ENCODE measurements at places on chromosomes 4 and X. TPM values are rescaled to one million over a fixed set of nuclear protein-coding genes. Genes with fewer than 3 reads are reported as not detected.
A peak's percentile ranks its signal among the peaks of the same experiment; 100 is the strongest.

- no peaks in the 10 kb centered on the region for H3K27me3 ChIP-seq
- H3K4me1 ChIP-seq = peaks cover 9% of the 10 kb centered on the region
- DNase-seq = no peak
- H3K27ac ChIP-seq = no peak overlapping the region
- H3K4me3 ChIP-seq = no peak overlapping the region
- H3K36me3 ChIP-seq = no peaks in the 10 kb centered on the region
Observed at GRCh38 chrX:40582811-40583210, 2.0 kb downstream of the ATP6AP2 start.

GRCh38 chrX:1462596-1463251, 10.0 kb upstream of the ASMTL start:
- no peaks in the 10 kb centered on the region for H3K4me1 ChIP-seq
- H3K4me3 ChIP-seq = no peak overlapping the region
- DNase-seq = peak; percentile 87
- no peaks in the 10 kb centered on the region for H3K36me3 ChIP-seq
- H3K27ac ChIP-seq = no peak overlapping the region
- H3K27me3 ChIP-seq = no peaks in the 10 kb centered on the region

GRCh38 chr4:99379571-99379970, 27.0 kb upstream of the ADH1C start:
- H3K4me1 ChIP-seq = peaks cover 10% of the 10 kb centered on the region
- H3K27ac ChIP-seq = no peak overlapping the region
- DNase-seq = no peak
- H3K36me3 ChIP-seq = no peaks in the 10 kb centered on the region
- no peaks in the 10 kb centered on the region for H3K27me3 ChIP-seq

The CXCL6 gene
- 13.8 TPM for total RNA-seq

- no peaks in the 10 kb centered on the region for H3K4me1 ChIP-seq
- H3K36me3 ChIP-seq = no peaks in the 10 kb centered on the region
- H3K27ac ChIP-seq = no peak overlapping the region
- no peak for DNase-seq
Observed at GRCh38 chr4:95198961-95199360, 349.8 kb downstream of the UNC5C start.

DNA sequence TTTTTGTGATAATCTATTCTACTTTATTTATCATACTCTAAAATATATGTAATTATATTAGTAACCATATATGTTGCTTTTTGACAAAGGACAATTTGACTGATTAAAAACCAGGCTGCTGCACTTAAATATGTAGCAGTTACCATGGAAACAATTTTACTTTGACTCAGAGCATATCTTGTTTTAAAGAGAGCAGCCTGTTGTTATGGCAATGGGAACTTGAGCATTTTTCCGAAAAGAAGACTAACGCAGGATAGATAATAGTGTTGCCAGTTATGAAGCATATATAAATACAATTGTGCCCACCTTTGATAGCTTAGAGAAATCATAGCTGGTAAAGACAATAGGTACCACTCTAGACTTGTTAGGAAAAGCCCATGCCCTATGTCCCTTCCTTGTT, 283.0 kb downstream of the GASK1B start:
- no peaks in the 10 kb centered on the region for H3K36me3 ChIP-seq
- H3K27ac ChIP-seq = no peak overlapping the region
- H3K4me3 ChIP-seq = no peak overlapping the region
- no peaks in the 10 kb centered on the region for H3K4me1 ChIP-seq

The NSUN7 gene
- 5.6 TPM for total RNA-seq

- H3K4me3 ChIP-seq = no peak overlapping the region
- DNase-seq = no peak
- no peak overlapping the region for H3K27ac ChIP-seq
- H3K36me3 ChIP-seq = no peaks in the 10 kb centered on the region
Observed at GRCh38 chr4:6005175-6005574, 13.1 kb downstream of the C4orf50 start.

DNA sequence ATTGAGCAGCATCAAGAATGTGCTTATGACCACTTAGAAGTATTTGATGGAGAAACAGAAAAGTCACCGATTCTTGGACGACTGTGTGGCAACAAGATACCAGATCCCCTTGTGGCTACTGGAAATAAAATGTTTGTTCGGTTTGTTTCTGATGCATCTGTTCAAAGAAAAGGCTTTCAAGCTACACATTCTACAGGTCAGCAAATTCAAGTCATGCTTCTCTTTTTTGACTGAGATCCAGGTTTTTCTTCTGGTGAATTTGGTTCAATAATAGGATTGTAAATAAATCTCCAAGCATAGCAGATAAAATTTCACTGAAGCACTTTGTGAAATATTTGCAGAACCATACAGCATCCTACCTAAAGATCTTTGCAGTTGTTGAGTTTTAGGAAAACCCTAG, 218.1 kb downstream of the TLL1 start:
- H3K4me3 ChIP-seq = no peak overlapping the region
- no peak overlapping the region for H3K27ac ChIP-seq
- H3K4me1 ChIP-seq = no peaks in the 10 kb centered on the region
- H3K27me3 ChIP-seq = no peaks in the 10 kb centered on the region
- DNase-seq = no peak
- H3K36me3 ChIP-seq = no peaks in the 10 kb centered on the region

- no peaks in the 10 kb centered on the region for H3K4me1 ChIP-seq
- DNase-seq = no peak
- H3K4me3 ChIP-seq = no peak overlapping the region
- H3K27me3 ChIP-seq = no peaks in the 10 kb centered on the region
Observed at GRCh38 chr4:70544279-70544868, 26.0 kb downstream of the AMTN start.

DNA sequence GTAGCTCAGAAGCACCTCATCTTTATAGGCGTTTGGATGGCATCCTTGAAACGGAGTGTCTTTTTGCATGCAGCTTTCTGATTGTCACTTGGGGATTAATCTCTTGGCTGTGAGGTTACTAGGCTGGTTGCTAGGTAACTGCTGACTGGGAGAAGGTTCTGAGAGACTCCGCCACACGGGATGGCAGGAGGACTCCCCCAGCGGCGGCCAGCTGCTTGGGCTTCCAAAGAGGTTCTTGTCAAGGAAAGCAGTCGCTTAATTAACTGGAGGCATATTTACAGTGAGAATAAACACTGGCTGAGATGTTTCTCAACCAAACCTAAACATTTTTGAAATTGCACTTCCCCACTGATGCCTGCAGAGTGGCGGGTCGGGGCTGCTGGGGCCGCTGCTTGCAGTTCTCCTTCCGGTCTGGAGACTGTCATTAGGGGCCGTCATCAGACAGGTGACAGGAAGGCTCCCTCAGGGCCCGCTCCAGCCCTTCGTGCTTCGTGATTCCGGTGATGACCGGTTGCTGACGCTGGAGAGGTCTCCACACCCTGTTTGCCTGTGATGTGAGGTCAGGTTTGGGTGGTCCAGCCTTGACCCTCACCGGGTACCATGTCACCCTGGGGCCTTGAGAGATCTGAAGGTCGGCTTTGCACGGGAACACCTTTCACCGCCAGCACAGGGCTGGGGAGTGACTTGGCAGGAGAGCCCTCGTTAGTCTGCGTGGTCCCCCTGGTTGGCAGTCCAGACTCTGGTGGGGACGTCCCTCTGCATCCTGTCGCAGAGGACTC, 9.1 kb downstream of the NSG1 start:
- H3K27ac ChIP-seq = no peak overlapping the region
- no peaks in the 10 kb centered on the region for H3K27me3 ChIP-seq
- H3K4me1 ChIP-seq = no peaks in the 10 kb centered on the region
- no peaks in the 10 kb centered on the region for H3K36me3 ChIP-seq
- no peak overlapping the region for H3K4me3 ChIP-seq
- no peak for DNase-seq

- no peak overlapping the region for H3K27ac ChIP-seq
- H3K27me3 ChIP-seq = no peaks in the 10 kb centered on the region
- DNase-seq = no peak
- H3K4me1 ChIP-seq = peaks cover 42% of the 10 kb centered on the region
- no peak overlapping the region for H3K4me3 ChIP-seq
Observed at GRCh38 chr4:165331359-165331758, 3.9 kb downstream of the MSMO1 start.

DNA sequence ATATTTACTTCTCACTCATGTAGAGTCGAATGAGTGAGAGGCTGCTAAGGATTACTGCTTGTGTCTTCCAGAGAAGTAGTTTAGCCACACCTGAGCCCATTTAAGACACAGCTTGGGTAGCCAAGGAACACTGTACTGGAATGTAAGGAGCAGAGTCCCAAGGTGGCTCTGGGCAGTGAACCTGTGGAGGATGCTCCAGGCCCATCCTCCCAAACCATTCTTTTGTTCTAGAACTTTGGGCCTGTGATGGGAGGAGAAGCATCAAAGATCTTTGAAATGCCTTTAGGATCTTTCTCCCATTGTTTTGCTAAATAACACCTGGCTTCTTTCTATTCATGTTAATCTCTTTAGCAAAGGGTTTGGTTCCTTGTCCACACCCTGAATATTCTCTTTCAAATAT, 162.2 kb downstream of the KLHL4 start:
- H3K4me1 ChIP-seq = no peaks in the 10 kb centered on the region
- H3K27ac ChIP-seq = no peak overlapping the region
- no peak for DNase-seq
- no peaks in the 10 kb centered on the region for H3K27me3 ChIP-seq
- no peaks in the 10 kb centered on the region for H3K36me3 ChIP-seq

DNA sequence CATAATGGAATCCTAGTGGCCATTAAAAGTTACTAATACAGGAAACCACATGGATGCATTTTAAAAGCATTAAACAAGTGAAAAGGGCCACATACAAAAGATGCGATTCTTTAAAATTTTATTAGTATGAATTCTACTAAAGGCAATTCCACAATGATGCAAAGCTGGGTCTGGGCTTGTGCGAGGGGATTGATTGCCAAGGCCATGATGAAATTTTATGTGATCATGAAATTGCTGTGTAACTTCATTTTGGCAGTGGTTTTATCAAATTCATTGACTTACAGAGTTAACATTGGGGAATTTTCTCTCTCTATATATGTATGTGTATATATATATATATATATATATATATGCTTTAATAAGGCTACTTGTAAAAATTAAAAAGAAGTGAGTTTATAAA, 1142.5 kb upstream of the IGFBP7 start:
- H3K36me3 ChIP-seq = no peaks in the 10 kb centered on the region
- H3K27ac ChIP-seq = no peak overlapping the region
- H3K27me3 ChIP-seq = no peaks in the 10 kb centered on the region
- H3K4me1 ChIP-seq = no peaks in the 10 kb centered on the region
- H3K4me3 ChIP-seq = no peak overlapping the region

DNA sequence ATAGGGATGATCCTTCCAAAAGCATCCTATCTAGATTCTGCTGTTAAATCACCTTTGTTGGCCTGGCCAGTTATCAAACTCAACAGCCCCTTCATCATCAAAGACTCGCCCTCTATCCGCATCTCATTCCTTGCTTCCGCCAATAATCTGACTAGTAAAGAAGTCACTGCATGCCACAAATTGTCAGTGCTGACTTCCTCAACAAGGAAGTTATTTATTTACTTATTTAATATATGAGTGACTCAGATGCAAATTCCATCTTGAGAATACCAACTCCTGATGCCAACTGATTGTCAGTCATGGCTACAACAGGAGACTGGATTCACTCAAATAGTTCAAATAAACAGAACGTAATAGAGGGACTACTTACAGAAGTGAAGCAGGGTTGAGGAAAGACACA, 283.8 kb downstream of the TRIML1 start:
- no peaks in the 10 kb centered on the region for H3K36me3 ChIP-seq
- DNase-seq = no peak
- H3K27ac ChIP-seq = no peak overlapping the region
- H3K27me3 ChIP-seq = no peaks in the 10 kb centered on the region
- H3K4me3 ChIP-seq = no peak overlapping the region
- no peaks in the 10 kb centered on the region for H3K4me1 ChIP-seq

The DUSP21 gene
- total RNA-seq = not detected

DNA sequence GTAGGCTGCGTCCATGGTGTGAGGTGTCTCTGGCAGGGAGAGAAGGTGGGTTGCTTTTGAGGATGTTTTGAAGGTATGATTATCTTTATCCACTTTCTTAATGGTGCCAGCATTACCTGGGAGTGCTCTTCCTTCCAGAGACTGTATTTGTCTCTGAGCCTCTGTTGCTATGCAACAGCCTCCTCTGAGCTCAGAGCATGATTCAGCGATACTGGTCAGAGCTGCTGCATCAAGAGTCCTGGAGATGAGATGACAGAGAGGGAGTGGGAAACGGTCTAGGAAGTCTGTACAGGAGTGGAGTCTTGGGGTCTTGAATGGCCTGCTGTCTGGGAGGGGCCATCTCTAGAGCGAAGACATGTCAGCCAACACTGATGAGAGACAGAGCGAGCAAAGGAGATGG, 104.4 kb upstream of the RAB40AL start:
- H3K27ac ChIP-seq = no peak overlapping the region
- no peaks in the 10 kb centered on the region for H3K36me3 ChIP-seq
- H3K4me1 ChIP-seq = no peaks in the 10 kb centered on the region
- no peaks in the 10 kb centered on the region for H3K27me3 ChIP-seq

GRCh38 chr4:1154523-1155182, 17.7 kb downstream of the SPON2 start:
- H3K36me3 ChIP-seq = no peaks in the 10 kb centered on the region
- H3K27ac ChIP-seq = peak overlapping the region; percentile 44
- DNase-seq = no peak
- H3K4me3 ChIP-seq = no peak overlapping the region
- no peaks in the 10 kb centered on the region for H3K27me3 ChIP-seq

The KIT gene
- total RNA-seq = 16.7 TPM

The GAGE12E gene
- not detected for total RNA-seq

- no peaks in the 10 kb centered on the region for H3K27me3 ChIP-seq
- H3K36me3 ChIP-seq = peaks cover 9% of the 10 kb centered on the region
- H3K27ac ChIP-seq = no peak overlapping the region
Observed at GRCh38 chrX:3320471-3321046, 25.9 kb downstream of the MXRA5 start.

The ADH7 gene
- 11.8 TPM for total RNA-seq

GRCh38 chr4:126611900-126612299, 1020.9 kb upstream of the INTU start:
- no peak for DNase-seq
- no peaks in the 10 kb centered on the region for H3K4me1 ChIP-seq
- no peak overlapping the region for H3K27ac ChIP-seq
- H3K36me3 ChIP-seq = no peaks in the 10 kb centered on the region

The BEX5 gene
- total RNA-seq = not detected

The OPHN1 gene
- total RNA-seq = 11.5 TPM

- H3K4me3 ChIP-seq = no peak overlapping the region
- H3K36me3 ChIP-seq = no peaks in the 10 kb centered on the region
- no peaks in the 10 kb centered on the region for H3K27me3 ChIP-seq
- no peak for DNase-seq
Observed at GRCh38 chrX:41796577-41796976, 72.6 kb downstream of the GPR82 start.

GRCh38 chr4:763191-763810, 57.7 kb downstream of the PCGF3 start:
- no peak overlapping the region for H3K4me3 ChIP-seq
- no peaks in the 10 kb centered on the region for H3K27me3 ChIP-seq
- DNase-seq = no peak
- H3K36me3 ChIP-seq = no peaks in the 10 kb centered on the region
- H3K27ac ChIP-seq = no peak overlapping the region

Measured in vagina (tissue), 2 donors.